ENCODE measurements at places on chromosomes 4 and X.
A peak's percentile ranks its signal among the peaks of the same experiment; 100 is the strongest.

- DNase-seq = no peak
Measured at GRCh38 chr4:14087459-14087858, 459.9 kb upstream of the BOD1L1 start.

GRCh38 chr4:97493815-97494518 lies 649.3 kb downstream of the STPG2 start:
- DNase-seq = no peak

DNA sequence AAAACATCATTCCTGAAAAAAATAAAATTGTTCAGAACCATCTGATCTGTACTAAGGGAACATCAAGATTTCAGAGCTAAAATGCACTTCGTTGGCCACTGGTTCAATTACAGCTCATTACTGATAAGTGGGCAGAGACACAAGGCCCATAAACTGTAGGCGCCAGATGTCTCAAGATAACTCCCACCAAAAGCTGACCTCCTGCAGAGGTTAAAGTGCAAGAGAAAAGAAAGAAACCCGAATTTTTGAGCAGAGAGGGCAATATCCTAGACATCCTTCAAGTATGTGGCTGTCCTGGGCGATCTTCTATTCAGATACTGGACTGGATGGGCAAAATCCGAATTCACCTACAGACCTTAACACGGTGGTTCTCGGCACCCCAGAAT lies 660 bp downstream of the GEMIN8 start:
- no peak for DNase-seq

- DNase-seq = peak; percentile 17
Measured at GRCh38 chrX:2500091-2500802, 529 bp downstream of the DHRSX start.

DNA sequence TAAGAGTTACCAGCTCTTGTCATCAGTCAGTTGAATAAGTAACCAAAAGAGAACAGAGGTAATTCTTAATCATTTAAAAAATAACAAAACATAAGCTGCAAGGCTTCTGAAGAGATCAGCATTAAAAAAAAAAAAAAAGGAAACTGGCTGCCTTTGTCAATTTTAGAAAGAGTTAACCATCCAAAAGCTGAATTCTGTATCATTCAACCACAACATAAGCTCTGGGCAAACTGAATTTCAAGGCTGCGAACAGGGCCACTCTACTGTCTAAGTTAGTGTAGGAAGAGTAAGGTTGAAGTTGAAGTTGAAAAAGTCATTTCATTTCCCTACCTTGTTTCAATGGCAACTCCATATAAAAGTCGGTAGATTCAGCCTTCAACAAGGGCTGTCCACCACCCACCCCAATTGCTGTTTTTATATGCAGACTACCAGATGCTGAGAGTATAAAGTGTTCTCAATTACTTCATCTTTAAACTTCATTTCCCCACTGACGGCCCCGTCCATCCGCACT lies 1.1 kb upstream of the LIN54 start:
- DNase-seq = no peak

- DNase-seq = no peak
Measured at GRCh38 chr4:102061133-102061532, 270.6 kb downstream of the BANK1 start.

- DNase-seq = no peak
Measured at GRCh38 chr4:142579443-142579842, 266.7 kb downstream of the INPP4B start.

DNA sequence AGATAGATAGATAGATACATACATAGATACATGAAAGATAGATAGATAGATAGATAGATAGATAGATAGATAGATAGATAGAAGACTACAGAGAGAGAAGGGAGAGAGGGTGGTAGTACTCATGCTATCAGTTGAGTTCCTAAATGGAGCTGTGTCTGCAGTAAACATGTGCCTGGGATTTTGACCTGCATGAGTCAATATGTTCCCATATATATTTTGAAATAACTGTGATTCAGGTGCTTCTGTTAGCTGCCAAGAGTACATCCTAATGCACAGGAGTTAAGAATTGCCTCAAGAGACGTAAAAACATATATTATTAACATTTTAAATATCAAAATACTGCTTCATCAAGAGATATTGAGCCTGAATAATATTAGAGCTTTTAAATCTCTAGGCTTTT lies 379.4 kb downstream of the GRXCR1 start:
- no peak for DNase-seq

- DNase-seq = no peak
Measured at GRCh38 chrX:22987452-22987851, 12.3 kb upstream of the DDX53 start.

DNA sequence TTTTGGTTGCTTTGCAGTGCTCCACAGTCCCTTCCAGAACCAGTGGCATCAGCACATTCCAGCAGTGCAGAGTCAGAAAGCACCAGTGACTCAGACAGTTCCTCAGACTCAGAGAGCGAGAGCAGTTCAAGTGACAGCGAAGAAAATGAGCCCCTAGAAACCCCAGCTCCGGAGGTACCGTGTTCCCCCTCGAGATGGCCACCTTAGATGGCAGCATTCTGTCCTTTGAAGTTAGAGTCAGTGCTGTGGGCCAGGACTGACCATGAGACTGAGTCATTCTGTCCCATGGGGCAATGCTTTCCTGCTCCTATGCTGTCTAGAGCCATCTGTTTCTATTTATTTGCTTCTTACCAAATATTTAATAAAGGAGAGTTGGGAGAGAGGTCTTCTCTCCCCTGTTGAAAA lies 112.3 kb downstream of the KLHL8 start:
- no peak for DNase-seq

DNA sequence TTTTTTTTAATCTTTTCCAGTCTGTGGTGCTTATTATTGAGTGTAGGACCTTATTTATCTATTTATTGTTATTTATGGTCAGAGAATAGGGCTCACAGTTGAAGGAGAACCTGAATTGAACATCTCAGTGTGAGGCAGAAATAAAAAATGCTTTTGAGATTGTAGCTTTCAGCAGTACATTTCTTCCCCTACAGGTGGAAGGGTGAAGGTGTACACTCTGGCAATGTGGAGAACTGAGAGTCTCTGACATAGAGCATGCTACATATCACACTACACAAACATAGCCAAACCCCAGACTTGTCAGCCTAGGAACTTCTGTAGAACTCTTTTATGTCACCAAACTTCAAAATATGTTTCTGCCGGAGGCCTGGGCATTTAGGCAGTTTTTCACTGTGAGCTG lies 140.2 kb downstream of the STIM2 start:
- DNase-seq = no peak

DNA sequence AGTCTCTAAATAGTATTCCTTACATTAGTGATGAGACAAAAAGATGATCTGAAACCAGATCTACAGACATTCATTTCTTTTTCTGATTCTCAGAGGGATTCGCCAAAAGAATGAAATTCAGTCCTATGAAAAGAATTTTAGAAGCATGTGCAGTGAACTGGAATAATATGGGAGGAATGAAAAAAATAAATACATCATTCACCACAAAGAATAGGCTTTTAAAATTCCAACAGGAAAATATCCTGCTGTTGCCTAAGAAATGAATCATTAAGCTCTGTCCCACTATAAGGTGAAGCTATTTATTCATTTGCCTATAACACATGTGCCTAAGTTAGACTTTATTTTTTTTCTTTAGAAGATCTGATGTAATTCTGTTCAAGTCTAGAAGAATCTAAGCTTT lies 165.9 kb downstream of the IL15 start:
- no peak for DNase-seq

GRCh38 chr4:17567271-17567670 lies 9.7 kb upstream of the LAP3 start:
- DNase-seq = no peak

DNA sequence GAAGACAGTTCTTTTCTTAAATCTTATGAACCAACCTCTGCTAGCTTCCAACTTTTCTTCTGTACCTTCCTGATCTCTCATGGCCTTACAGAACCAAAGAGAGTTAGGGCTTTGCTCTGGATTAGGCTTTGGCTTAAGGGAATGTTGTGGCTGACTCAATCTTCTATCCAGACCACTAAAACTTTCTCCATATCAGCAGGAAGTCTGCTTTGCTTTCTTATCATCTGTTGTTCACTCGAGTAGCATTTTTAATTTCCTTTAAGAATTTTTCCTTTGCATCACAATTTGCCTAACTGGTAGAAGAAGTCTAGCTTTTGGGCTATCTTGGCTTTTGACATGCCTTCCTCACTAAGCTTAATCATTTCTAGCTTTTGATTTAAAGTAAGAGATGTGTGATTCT lies 167.0 kb downstream of the TBCK start:
- DNase-seq = no peak

DNA sequence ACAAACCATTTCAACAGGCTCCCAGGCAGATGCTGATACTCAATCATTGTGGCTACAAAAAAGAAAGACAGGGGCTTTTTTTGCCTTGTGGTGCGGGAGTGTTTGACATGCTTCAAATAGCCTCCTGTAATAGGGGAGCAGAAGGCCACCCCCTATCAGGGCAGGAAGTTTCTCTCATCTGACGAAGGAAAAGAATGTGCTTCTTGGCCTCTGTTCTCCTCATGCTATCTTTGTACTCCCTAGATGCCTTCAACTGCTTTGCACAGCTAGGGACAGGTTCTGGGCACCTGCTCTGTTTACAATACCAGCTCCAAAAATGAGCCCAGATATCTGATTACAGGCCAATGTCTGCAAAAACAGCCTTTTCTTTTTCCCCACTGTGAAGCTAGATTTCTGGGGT lies 391.1 kb downstream of the STIM2 start:
- no peak for DNase-seq

GRCh38 chrX:65752294-65752693 lies 84.8 kb downstream of the MSN start:
- DNase-seq = no peak
